ENCODE measurements at places on chromosomes 4 and X.
A peak's percentile ranks its signal among the peaks of the same experiment; 100 is the strongest.

GRCh38 chrX:46263494-46263893 is 281.7 kb downstream of the ZNF674 start:
- DNase-seq = no peak

DNA sequence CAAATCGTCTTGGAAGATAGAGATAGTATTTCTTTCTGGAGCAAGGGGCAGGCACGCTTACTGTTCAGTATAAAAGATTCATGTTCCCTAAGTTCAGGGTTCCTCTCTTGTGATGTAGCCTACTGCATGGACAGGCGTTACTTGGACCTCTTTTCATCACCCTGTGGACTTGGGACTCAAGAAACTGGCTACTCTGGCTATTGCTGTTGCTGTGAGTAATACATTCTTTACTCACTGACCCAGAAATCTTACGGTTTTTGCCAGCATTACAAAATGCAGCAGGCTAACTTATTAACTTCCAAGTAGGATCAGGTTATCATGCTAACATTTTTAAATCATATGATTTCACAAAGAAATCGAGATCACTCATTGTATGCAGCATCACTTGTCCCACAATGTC is 12.8 kb upstream of the GUCY1B1 start:
- DNase-seq = peak; percentile 70

GRCh38 chrX:138982365-138982764 is 270.8 kb upstream of the FGF13 start:
- DNase-seq = no peak

GRCh38 chr4:2823301-2823670 is 20.4 kb upstream of the ADD1 start:
- no peak for DNase-seq

DNA sequence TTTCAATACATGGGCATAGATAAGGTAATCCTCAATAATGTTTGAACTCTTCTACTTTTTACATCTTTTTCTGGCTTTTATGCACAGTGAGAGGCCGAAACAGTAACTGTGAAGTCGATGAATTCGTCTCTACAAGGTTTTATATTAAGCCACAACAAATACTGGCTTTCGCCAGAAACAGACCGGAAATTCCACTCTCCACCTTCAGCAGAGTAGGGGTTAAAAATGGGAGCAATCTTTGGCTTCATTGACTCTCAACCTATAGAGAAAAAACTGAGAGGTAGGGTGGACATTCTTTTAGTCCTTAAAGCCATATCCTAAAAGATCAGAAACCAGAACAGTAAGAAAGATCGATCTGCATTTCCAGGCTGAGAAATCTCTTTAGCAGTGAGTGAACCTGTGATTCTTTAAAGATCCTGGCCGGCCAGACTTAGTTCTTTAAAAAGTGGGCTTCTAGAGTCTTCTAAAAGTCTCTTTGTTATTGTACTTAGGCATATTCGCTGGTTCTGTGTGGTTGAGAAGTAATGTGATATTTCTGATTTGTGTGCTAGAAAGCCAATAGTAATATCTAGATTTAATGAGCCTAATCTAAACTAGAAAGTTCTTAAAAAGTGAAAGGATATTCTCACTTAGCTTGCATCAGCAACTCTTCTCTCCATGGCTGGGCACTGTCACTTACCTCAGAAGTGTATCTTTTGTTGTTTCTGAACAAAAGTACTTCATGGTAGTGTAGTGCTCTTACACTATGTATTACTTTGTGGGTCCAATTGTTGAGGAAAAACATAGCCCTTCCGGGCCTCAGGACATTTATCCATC is 2.0 kb downstream of the HSPA4L start:
- no peak for DNase-seq
